ENCODE measurements at places on chromosomes 7 and 10.

- DNase-seq = no peak
These were observed 230.4 kb downstream of the TMEM178B start for GRCh38 chr7:141304291-141304690.

GRCh38 chr7:45183711-45184210 lies 26.2 kb downstream of the RAMP3 start:
- no peak for DNase-seq

- no peak for DNase-seq
These were observed 1.1 kb upstream of the TNKS2 start for GRCh38 chr10:91797048-91797690.

- DNase-seq = no peak
These were observed 5.3 kb downstream of the ZNF488 start for GRCh38 chr10:47378606-47379444.

- no peak for DNase-seq
These were observed 13.8 kb upstream of the TMEM120A start for GRCh38 chr7:76008156-76008687.

GRCh38 chr7:102417105-102417504 lies 16.3 kb upstream of the ORAI2 start:
- no peak for DNase-seq

- no peak for DNase-seq
These were observed 114.0 kb downstream of the RAB18 start for GRCh38 chr10:27618036-27618615.

DNA sequence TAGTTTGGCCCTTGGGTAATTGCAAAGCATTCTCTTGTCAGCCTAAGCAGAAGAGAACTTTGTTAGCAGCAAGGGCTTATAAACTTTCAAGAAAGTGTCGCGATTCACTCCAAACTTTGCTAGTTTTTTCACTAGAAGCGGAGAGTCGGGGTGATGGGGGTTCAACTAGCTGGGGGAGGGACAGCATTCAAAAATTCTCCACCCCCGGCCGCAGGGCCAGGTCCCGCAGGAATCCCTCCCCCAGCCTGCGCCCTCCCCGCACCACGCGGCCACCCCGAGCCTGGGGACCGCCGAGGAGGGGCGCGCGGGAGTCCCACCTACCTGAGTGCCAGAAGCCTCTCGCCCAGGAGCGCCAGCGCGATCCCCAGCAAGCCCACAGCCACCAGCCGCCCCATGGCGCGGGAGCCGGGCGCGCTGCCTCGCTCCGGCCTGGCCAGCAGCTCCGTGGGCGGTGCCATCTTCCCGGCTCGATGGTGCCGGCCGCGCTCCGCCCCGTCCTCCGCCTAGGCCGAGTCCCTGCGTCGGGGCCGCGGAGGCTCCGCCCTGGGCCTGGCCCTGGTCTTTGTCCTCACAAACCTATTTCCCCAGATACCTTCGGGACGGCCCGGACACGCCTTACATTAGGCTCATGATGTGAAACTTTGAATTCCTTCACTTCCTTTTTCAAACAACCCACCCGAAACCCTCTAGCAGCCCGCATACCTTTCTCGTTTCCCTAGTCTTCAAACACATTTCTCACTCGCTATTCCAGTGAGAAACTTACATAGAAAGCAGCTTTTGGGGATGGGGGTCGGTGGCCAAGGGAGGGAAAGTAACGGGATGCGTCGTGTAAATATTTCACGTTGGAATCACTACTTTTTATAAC lies at the start of gene PON2:
TSS of gene PON2 (minus strand) at position 472 of the 865 bp plus-strand sequence. CDS start at position 395, 77 bp downstream.
- DNase-seq = peak; percentile 83

DNA sequence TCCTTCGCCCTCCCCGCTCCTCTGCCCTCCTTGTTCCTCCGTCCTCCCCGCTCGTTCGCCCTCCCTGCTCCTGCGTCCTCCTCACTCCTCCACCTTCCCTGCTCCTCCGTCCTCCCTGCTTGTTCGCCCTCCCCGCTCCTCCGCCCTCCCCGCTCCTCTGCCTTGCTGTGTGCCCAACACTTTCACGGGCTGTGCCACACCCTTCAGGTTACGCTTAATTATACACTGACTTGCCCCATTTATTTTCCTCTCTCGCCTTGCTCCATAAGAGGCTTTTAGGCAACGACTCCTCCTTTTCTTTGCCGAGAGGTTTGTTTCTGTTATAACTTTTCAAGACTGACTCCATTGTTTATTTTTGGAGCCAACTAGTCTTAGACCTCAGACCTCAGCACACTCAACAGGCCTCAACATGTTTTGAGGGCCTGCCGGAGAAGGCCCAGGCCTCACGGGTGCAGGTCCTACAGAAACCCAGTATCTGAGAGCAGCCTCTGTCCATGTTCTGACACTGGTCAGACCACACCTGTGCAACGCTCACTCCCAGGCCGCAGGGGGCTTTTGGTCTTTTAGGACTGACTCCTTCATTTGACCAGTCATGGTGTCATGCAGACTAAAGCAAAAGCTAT lies 18.2 kb upstream of the PRKAG2 start:
- DNase-seq = no peak

GRCh38 chr10:102596506-102596971 lies 47.7 kb upstream of the TRIM8 start:
- peak; percentile 64 for DNase-seq

DNA sequence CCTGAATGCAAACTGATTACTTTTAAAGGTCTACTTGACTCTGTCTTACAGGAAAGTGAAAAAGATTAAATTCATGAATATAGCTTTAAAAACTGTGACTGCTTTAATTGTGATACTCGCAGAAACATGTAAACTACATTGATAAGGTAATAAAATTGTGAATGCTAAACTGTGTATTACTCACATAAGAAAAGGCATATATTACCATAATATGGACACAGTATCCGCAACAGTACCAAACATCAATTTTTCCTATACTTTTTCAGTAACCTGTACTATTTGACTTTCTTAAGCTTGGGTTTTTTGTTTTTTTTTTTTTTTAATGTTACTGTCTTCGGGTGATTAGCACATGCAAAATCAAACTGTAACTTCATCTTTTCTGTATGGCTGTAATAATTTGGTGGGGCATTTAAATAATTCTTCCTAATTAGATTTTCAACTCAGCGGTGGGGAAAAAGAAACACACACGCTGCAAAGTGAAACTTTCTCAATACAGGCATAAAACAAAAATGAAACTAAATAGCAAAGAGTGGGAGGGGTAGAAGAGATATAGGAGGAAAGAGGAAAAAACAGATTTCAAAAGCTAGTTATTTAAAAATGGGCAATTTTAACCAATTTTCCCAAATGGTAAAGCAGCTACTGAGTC lies 23.2 kb downstream of the NT5C3A start:
- peak; percentile 59 for DNase-seq

- DNase-seq = no peak
These were observed 164.6 kb downstream of the NEURL1 start for GRCh38 chr10:103658049-103658577.

- peak; percentile 11 for DNase-seq
These were observed 305.9 kb upstream of the MGMT start for GRCh38 chr10:129161150-129161549.

DNA sequence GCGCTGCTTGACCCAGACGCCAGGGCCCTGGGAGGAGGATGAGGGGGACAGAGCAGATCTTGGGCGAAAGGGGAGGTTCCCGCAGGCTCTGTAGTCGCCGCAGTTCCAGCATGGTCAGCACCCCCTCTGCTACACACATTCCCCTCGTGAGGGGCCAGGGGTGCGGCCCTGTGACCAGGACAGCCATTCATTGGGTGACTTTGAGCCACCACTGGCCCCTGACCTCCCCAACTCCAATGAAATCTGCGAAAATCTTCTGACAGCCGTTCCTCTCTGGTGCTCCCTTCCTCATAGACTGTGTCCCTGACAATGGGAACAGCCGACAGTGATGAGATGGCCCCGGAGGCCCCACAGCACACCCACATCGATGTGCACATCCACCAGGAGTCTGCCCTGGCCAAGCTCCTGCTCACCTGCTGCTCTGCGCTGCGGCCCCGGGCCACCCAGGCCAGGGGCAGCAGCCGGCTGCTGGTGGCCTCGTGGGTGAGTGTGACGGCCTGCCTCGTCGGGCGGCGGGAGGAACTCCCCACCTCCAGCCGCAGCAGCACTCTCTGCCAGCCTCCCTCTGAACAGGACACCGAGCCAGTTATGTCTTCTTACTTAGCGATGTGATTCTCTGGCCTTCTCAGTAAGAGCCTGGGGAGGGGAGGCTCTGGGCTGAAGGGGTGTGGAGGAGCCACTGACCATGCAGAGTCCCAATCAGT lies 825 bp downstream of the TMEM176A start:
- no peak for DNase-seq

DNA sequence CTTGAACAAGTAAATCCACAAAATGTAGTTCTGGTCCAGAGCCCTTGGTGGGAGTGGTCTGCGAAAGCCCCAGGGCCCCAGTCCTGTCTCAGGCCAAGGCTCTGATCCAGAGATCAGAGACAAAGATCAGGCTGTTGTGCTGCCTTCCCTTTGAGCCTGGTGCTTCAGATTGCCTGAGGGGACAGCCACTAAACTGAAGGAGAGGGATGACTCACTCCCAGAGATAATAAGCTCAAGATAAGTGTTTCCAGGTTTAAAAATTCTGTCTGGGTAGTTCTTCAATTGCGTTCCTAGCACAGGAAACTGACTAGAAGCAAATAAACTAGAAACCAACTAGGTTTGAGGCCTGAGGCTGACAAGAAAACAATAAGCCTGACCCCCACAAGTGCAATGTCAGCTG lies 190.2 kb downstream of the RAMP3 start:
- DNase-seq = no peak

DNA sequence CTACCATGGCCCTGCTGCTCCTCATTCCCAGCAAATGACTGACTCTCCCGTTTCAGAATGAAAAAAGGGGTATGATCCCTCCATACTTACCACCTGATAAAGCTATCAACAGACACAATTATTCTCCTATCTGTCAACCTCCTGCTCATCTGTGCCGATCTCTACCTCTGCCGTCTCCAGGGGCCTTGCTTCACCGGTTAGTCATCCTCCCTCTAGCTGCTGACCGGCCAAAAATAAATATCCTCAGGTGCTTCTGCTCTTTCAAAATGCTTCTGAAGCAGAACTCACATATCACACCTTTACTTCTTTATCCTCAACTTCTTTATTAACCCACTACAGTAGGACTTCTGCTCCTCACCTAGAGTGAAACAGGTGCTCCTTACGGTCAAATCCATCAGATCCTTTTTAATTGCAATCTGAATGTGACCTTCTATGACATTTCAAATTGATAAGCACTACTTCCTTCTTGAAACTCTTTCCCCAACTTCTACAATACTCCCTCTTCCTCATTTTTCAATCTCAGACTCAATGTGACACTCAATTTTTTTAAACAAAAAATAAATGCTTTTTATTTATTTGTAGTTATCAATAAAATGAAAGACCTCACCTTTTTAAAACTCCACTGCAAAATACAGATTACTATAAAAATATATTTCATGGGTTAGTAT lies 63.2 kb downstream of the LMBR1 start:
- DNase-seq = no peak

DNA sequence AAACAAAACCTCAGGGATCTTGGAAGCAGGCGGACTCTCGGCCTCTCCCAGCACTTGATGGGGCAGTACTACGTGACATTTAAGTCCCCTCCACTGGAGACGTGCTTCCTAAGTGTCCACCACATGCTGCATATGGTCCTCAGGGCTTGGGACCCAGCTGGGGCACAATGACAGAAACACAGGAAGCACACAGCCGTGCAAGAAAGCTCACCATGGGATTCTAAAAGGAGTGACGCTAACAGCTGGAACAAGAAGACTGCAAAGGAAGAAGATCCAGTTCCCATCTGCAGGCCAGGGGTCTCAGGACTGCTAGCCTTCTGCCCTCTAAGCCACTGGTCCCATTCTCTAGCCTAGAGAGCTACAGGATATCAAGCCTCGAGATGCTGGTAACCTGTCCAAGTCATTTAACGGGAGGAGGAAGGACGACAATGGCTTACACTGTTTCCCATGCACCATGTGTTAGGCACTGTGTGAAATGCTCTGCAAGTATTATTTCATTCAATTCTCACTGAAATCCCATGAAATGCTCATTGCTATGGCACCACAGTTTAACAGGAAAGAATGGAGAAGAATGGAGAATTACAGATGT lies 61.1 kb downstream of the KCNMA1 start:
- DNase-seq = no peak

GRCh38 chr7:128037880-128038619 lies 6.8 kb upstream of the LRRC4 start:
- no peak for DNase-seq

DNA sequence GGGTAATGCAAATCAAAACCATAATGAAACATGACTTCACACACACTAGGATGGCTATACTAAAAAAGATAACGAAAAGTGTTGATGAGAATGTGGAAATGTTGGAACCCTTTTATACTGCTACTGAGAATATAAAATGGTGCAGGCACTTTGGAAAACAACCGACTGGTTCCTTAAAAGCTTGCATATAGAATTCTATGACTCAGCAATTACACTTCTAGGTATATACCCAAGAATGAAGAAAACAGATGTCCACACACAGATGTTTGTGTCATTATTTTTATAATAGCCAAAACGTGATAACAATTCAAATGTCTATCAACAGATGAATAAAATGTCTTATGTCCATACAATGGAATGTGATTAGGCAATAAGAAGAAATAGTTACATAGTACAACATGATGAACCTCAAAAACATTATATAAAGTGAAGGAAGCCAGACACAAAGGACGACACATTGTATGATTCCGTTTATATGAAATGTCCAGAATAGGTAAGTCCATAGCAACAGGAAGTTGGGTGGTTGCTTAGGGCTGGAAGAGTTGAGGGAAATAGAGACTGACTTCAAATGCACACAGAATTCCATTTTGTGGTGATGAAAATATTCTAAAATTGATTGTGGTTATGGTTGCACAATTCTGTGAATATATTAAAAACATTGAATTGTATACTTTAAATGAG lies 148.3 kb upstream of the PHYHIPL start:
- no peak for DNase-seq

DNA sequence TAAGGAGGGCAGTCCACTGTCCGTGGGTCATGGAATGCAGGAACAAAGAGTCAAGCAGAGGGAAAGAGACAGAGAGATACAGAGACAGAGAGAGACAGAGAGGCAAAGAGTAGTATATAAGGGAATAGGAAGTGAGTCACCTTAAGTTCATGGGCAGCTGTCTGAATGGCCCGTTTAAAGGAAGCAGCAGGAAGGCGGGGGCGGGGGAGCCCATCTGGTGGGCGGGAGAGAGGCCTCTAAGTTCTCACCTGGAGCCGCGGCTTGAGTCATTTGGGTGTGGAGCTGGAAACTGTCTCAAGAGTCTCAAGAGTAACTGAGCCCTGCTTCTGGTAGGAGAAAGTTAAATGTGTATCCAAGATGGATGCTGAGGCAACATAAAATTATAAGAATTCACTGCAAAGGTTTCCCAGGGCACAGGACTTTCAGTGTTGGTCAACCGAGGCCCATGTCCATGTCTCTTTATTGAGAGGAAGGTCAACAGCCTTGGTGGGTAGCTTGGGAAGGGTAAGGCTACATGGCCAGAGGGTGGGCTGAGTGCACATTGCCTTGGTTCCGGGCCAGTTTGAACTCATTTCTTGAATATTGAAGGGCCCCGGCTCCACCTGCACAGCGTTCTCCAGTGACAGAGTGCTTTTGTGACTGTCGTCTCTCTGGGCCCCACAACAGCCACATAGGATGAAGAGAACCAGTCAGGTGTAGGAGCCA lies 85.5 kb upstream of the CACUL1 start:
- no peak for DNase-seq

GRCh38 chr10:78614267-78614666 lies 454.5 kb upstream of the ZMIZ1 start:
- DNase-seq = no peak

GRCh38 chr10:30988831-30989435 lies 42.7 kb downstream of the ZNF438 start:
- DNase-seq = peak; percentile 35

- DNase-seq = peak; percentile 88
These were observed 95.0 kb upstream of the AGBL3 start for GRCh38 chr7:134891262-134891695.

GRCh38 chr10:59817773-59818172 lies 64.5 kb upstream of the MRLN start:
- DNase-seq = no peak

GRCh38 chr7:118214051-118214832 lies 10.3 kb upstream of the ANKRD7 start:
- no peak for DNase-seq
